ENCODE measurements at places on chromosomes 1 and 21.

GRCh38 chr1:1062348-1063163, 11.6 kb downstream of the RNF223 start:
- no peak for DNase-seq

GRCh38 chr1:65050735-65051134, 84.4 kb upstream of the JAK1 start:
- no peak for DNase-seq

- no peak for DNase-seq
Measured at GRCh38 chr21:29942034-29942433, 2.2 kb upstream of the GRIK1 start.

- DNase-seq = no peak
Measured at GRCh38 chr1:165712764-165713163, 14.4 kb upstream of the ALDH9A1 start.

DNA sequence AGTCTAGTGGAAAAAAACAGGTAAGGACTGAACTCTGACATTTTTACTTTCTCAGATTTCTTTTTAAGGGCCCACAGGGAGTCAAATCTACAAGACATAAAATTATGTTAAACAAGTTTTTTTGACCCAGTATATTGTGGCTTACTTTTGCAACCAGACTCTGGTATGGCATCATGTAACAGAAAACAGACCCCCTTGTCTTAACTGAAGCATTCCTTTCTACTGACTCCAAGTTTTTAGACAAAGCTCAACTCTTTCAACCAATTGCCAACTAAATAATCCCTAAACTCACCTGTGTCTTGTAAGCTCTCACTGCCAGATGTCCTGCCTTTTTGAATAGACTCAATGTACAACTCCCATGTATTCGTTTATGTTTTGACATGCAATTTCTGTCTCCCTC, 64.3 kb downstream of the FASLG start:
- no peak for DNase-seq

GRCh38 chr21:45022736-45023135, 51.6 kb upstream of the ADARB1 start:
- no peak for DNase-seq

DNA sequence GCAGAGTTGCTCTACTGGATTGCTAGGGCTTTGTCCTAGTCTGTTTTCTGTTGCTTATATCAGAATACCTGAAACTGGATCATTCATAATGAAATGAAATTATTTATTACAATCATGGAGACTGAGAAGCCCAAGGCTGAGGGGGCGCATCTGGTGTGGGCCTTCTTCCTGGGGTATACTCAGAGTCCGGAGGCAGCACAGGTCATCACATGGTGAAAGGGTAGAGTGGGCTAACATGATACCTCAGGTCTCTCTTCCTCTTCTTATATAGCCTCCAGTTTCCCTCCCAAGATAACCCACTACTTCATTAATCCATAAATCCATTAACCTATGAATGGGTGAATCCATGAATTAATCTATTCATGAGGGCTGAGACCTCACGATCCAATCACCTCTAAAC, 667.6 kb upstream of the NCAM2 start:
- DNase-seq = no peak

- DNase-seq = no peak
Measured at GRCh38 chr1:56321150-56321490, 258.2 kb downstream of the PLPP3 start.

GRCh38 chr1:210125143-210125542, 107.5 kb upstream of the SERTAD4 start:
- no peak for DNase-seq

GRCh38 chr1:213994888-213995287, 7.1 kb downstream of the PROX1 start:
- no peak for DNase-seq

DNA sequence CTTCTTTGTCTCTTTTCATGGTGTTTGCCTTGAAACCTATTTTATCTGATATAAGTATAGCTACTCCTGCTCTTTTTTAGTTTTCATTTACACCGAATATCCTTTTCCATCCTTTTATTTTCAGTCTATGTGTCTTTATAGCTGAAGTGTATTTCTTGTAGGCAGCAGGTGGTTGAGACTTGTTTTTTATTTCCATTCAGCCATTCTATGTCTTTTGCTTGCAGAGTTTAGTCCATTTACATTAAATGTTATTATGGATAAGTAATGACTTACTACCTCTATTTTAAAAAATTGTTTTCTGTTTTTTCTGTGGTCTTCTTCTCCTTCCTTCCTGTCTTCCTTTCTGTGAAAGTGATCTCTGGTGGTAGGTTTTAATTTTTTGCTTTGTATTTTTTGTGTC, 45.0 kb upstream of the CD55 start:
- no peak for DNase-seq

DNA sequence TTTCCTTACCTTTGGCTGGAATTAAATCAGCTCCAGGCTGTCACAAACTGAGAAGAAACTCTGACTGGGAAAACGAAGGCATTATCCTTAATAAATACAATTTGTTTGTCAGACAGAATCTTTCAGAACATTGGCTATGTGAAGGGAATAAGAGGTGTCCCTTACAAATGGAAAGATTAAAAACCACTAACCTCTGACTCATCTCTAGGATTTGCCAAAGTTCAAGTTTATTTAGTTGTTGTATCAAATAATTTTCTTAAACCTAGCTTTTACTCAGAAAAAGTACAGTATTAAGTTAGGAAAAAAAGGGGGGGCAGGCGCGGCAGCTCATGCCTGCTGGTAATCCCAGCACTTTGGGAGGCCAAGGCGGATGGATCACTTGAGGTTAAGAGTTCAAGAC, 15.7 kb downstream of the SERTAD4 start:
- DNase-seq = no peak

GRCh38 chr21:43305336-43305665, 121.6 kb downstream of the SIK1 start:
- no peak for DNase-seq

DNA sequence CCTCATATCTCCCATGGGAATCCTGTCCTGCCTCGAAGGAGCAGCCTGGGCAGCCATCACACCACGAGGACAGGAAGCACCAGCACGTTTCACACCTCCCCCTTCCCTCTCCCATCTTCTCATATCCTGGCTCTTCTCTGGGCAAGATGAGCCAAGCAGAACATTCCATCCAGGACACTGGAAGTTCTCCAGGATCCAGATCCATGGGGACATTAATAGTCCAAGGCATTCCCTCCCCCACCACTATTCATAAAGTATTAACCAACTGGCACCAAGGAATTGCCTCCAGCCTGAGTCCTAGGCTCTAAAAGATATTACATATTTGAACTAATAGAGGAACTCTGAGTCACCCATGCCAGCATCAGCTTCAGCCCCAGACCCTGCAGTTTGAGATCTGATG, 8.7 kb downstream of the SLAMF8 start:
- DNase-seq = no peak

GRCh38 chr1:203511513-203511912, 17.6 kb downstream of the OPTC start:
- DNase-seq = no peak

Measured in stimulated activated CD4-positive, alpha-beta T cell treated with anti-CD3 and anti-CD28 coated beads, Interleukin-12 subunit alpha, Interleukin-12 subunit beta, amount 100 ng/mL, for 24 hours (primary cell).